ENCODE measurements at places on chromosomes 16 and 17.

DNA sequence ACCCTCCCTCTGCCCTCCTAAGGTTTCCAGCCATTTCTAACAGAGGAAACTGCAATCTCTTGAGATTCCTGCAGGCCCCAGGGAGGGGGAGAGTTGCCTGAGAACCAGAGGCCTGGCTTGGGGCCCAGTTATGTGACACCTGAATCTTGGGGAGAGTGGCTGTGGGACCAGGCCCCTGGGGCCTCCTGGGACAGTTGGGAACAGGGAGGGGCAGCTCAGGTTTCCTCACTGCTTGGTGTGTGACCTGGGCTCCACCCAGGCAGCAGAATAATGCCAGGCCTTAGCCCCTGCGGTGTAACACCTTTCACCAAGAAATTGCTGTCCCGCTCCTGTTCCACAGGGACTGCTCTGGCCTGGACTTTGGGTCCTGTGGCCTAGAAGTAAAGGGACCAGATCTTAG lies 44.3 kb upstream of the CRHR1 start:
- no peak for DNase-seq

DNA sequence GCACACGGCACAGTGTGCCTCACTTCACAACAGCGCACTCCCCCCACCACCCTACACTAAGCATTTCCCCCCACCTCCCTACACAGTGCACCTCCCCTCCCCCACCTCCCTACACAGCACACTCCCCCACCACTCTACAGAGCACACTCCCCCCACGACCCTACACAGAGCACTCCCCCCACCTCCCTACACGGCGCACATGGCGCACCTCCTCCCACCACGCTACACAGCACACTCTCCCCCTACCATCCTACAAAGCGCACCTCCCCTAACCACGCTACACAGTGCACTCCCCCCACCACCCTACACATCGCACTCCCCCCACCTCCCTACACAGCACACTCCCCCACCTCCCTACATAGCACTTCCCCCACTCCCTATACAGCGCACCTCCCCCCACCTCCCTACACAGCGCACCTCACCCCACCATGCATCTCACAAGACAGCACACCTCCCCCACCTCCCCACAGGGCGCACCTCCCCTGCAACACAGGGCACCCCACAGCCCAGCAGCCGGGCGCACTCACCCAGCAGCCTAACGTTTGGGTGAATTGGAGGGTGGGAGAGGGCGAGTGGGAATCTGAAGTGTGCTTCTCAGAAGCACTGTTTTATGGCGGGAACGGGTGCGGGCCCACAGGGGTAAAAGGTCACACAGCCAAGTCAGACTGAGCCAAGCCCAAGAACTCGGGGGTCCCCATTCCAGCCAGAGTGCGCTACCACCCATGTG lies 10.3 kb downstream of the KNOP1 start:
- no peak for DNase-seq

GRCh38 chr17:18995220-18995619 lies 9.3 kb downstream of the FAM83G start:
- DNase-seq = no peak

- DNase-seq = no peak
Measured at GRCh38 chr17:633133-633532, 81.5 kb downstream of the VPS53 start.

GRCh38 chr17:49217651-49218413 lies 7.3 kb downstream of the ABI3 start:
- DNase-seq = peak; percentile 96

GRCh38 chr16:22692916-22693637 lies 120.9 kb upstream of the HS3ST2 start:
- DNase-seq = no peak

GRCh38 chr16:81524382-81524781 lies 79.8 kb downstream of the CMIP start:
- DNase-seq = peak; percentile 52

- DNase-seq = no peak
Measured at GRCh38 chr16:23128056-23128455, 21.2 kb downstream of the USP31 start.

GRCh38 chr17:51365090-51365489 lies 104.7 kb downstream of the UTP18 start:
- no peak for DNase-seq

- no peak for DNase-seq
Measured at GRCh38 chr16:56005958-56006357, 130.8 kb upstream of the CES5A start.

DNA sequence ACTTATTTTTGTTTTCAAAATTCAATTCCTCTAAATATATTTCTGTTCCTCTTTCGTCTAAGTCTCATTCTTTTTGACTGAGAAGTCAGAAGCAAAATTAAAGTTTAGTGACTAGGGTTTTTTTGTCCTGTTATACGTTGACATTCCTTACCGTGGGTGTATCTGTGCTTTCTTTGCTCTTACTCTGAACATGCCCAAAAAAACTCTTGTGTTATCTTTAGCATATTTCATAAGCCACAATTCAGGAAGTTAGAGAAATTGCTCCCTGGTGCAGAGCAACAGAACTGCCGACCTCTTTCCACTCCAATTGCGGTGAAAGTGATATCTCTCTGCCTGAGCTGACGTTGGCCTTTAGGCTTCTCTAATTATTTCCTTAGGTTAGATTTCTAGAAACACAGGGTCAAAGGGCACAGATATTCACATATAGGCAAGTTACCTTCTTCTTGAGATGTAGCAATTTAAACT lies 65.7 kb downstream of the CENPV start:
- no peak for DNase-seq

- no peak for DNase-seq
Measured at GRCh38 chr16:20333120-20333519, 5.8 kb upstream of the GP2 start.

DNA sequence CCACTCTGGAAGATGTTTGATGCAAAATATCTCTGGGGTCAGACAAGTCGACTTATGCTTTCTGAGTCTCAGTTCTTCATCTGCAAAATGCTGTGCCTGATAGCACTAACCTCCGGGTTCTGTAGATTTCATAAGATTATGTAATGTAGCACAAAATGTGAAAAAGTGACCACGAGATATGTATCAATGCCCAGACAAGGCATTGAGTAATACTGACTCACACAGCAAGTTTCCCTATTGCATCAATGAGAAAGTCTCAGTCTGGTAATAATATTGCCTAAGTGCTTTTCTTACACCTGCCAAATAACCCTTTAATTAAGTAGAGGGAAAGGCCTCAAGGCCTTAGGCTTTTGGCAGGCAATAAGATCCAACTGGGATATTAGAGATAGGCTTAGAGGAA lies 41.4 kb upstream of the MMP2 start:
- DNase-seq = no peak

- no peak for DNase-seq
Measured at GRCh38 chr17:13562271-13562800, 39.4 kb downstream of the HS3ST3A1 start.

DNA sequence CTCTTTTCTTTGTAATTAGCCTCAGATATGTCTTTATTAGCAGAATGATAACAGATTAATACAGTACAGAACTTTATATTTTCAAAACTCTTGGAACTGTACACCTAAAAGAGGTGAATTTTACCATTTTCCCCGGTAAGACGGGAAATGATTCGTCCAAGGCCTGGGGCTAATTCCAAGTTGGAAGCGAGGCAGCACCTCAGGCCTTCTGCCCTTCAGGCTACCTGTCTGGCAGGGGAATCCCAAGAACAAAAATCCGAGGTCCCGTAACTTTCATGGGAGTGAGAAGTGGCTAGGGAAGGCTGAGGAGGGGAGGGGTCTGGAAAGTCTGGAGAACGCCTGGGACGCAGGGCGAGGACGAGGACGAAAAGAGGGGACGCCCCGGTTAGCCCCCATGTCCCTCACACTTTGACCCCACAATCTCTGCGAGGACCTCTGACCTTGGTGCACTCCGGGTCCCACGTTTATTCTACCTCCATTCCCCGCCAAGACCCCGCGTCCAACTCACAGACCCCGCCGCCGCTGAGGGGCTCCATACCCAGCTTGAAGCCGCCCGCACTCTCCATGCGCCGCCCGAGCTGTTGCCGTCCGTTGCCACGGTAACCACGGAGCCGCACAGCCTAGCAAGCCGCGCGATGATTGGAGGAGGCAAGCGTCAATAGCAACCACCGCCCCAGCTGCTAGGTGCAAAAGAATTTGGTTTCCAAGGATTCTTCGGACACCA lies at the start of gene HYDIN:
Gene HYDIN, minus strand, starts transcription at position 601 of the 724 bp plus-strand sequence. CDS start 43,827 bp downstream, outside the sequence.
- DNase-seq = no peak

- peak; percentile 64 for DNase-seq
Measured at GRCh38 chr17:75845058-75845711, 981 bp upstream of the UNC13D start.

DNA sequence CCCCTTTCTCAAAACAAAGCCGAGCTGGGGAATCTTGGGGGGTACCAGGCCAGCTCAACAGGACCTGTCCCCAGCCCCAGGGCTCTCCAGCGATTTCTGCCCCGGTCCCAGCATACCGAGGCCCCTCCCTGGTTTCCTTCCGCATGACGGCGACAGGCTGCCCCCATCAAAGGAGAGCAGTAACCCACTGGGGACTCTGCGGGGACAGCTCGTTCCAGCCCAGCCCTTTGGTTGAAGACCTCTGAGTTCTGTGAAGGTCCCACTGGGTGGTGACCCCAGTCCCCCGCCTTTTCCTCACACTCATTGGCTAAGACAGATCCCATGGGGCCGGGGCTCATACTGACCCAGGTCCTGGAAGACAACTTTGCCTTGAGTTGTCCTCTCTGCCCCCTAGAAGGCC lies 4.1 kb downstream of the SMTNL2 start:
- no peak for DNase-seq

DNA sequence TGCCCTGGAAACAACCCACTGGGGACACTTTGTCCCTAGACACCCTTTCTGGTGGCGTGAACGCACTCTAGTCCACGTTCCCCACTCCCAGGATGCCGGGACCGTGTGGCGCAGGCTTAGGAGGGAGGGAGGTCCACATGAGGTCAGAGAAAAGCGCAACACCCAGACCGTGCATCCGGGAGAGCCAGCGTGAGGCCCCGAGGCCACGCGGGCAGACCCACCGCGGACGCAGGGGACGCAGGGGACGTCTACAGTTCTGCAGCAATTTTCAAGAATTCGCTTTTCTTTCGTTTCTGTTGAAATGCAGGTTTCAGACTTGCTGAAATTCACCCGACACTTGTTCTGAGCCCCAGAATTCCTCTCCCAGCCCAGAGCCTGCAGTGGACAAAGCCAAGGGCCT lies 4.7 kb downstream of the RFNG start:
- no peak for DNase-seq

DNA sequence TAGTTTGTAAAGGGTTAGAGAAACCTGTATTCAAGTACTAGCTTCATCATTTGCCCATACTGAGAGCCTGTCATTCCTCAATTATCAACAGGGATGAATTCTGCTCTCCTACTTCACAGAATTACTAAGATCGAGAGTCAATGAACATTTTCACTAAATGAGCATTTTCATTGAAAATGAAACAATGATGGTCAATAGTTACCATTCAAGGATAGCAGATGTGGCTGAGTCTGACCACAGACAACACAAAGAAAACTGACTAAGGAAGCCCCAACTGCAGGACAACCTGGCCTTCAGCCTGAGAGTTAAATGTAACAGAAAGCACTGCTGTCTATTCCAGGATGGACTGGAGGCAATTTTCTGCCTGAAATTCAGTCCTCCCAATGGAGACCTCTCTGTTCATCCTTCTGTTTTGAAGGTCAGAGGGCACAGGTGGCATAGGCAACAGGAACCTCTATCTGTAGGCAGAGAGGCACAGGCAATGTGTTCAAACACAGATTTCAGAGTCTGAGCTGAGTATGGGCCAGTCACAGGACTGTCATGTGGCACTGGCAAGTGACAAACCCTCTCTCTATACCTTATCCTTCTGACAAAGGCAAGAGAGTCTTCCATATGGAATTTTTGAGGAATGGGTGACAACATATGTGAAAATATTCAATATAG lies 19.5 kb downstream of the TRAF4 start:
- DNase-seq = no peak

DNA sequence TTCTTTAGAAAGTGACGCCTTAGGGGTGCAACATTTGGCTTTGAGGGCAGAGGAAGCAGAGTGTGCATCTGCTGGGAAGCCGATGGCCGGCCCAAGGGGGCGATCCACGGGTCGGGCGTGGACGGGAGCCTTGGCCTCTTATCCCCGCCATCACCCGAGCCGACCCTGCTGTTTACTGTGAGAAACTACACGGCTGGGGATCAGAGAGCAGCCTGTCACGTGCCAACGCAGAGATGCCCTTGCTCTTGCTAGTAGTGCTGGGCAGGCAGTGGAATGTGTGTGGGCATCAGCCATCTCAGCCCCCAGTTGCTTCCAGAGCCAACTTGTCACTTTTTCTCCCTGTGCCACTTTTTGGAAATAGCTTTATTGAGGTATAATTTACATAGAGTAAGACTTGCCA lies 26.7 kb upstream of the ITGB4 start:
- DNase-seq = no peak

DNA sequence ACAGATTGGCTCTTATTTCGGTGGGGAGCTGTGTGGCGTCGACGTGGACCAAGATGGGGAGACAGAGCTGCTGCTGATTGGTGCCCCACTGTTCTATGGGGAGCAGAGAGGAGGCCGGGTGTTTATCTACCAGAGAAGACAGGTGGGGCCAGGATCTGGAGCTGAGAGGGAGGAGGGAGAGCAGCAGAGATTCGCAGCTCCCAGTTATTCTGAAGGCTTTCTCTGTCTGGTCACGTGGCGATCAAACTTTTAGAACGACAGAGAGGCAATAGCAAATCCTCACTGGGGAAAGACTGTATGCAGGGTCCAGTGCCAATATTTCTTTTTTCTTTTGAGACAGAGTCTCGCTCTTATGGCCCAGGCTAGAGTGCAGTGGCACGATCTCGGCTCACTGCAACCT lies 22.2 kb downstream of the ITGAL start:
- no peak for DNase-seq

GRCh38 chr17:81349397-81350319 lies 45.6 kb upstream of the BAHCC1 start:
- no peak for DNase-seq

- DNase-seq = peak; percentile 34
Measured at GRCh38 chr17:7912927-7913524, 3.1 kb downstream of the RNF227 start.

- DNase-seq = no peak
Measured at GRCh38 chr17:81563861-81564586, 11.9 kb upstream of the FAAP100 start.

DNA sequence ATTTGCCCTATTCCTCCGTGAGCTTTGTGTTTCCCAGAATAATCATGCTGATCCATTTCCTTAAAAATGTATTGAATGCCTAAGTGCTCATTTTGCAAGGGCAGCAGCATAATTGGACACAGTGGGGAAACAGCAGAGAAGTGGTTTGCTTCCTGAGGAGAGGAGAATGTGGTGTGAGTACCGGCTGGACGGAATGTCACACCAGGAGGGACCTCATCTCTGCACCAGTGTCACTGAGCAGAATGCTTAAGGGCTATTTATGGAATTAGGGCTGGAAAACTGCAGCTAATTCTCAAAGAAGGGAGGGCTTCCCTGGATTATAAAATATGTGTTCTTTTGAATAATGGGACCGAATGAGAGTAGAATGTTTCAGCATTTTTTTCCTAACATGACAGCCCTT lies 1100.6 kb upstream of the RBFOX1 start:
- DNase-seq = no peak

DNA sequence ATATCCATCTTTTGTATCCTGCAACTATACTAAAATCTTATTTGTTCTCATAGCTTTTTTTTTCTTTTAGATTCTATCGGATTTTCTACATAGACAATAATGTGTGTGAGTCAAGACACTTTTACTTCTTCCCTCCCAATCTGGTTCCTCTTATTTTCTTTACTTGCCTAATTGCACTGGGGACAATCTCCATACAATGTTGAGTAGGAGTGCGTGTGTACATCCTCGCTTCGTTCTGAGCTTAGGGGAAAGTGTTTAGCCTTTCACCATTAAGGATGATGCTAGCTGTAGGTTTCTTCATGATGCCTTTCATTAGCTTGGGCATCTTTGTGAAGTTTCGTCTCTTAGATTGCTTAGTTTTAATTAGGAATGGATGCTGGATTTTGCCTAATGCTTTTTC lies 2.9 kb downstream of the SPATA32 start:
- DNase-seq = no peak

Data from CD8-positive, alpha-beta T cell (primary cell).